Placental pericyte (primary cell): ENCODE measurements at places on chromosomes 3 and 15. TPM values are rescaled to one million over a fixed set of nuclear protein-coding genes. Genes with fewer than 3 reads are reported as not detected.

CMTM8 gene
- not detected in 2 replicates for total RNA-seq

SUCNR1 gene
- under 0.01 and 0.22 TPM in 2 replicates for total RNA-seq

LMAN1L gene
- under 0.01 TPM in 1 of 2 replicates, not detected in the other for total RNA-seq

SRPRB gene
- 91.8 and 109 TPM in 2 replicates for total RNA-seq
